ENCODE measurements at places on chromosomes 2 and 18.

DNA sequence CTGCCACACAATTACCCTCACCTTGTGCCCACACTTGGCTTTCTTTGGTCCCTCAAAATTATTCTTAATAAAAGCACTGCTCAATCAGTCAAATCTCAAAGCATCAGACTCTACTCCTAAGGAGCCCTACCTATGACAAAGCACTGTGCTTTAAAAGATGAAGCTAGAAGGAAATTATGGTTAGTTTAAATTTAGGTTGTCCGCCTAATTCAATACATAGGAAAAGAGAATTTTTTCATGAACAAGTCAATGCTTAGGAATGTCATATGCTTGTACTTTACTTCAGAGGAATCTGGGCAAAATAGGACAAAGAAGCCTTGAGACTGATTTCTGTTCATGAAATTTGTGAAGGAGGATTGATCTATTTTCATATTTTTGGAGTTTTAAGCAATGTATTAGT lies 726.4 kb upstream of the CDH2 start:
- no peak for DNase-seq

DNA sequence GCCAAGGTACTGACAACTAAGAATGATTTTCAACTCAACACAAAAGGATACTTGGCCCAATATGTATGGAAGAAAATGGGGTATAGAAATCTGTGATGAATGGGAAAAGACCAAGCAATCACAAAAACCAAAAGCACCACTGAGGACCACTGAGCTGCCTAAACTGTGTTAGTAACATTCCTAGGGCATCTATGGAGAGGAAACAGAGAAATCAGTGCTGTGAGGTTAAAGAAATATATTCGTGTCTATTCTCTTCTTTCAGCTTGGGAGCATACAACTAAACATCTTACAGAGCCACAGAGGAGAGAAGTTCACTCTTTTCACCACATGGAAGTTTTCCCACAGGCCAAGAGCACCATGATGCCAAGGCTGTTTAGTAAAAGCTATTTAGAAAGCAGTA lies 47.3 kb upstream of the CALCRL start:
- no peak for DNase-seq

GRCh38 chr18:28412521-28412920 lies 235.6 kb upstream of the CDH2 start:
- no peak for DNase-seq

DNA sequence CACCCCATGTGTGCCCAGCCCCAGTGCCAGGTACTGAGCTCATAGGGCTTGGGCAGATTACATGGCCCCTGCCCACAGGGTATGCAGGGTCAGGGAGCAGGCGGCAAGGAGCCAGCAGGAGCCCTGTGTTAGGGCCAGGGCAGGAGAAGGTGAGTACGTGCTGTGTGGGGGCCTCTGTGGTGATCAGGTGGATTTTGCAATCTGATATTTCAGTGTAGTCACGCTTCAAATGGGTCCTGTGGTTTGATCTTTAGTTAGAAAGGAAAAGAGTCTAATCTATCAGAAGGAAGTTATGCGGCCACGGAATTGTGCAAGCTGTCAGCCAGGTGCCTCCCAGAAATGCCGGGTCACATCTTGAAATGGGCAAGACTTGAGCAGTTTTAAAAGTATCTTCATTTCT lies 13.9 kb downstream of the UBE2F start:
- DNase-seq = no peak

DNA sequence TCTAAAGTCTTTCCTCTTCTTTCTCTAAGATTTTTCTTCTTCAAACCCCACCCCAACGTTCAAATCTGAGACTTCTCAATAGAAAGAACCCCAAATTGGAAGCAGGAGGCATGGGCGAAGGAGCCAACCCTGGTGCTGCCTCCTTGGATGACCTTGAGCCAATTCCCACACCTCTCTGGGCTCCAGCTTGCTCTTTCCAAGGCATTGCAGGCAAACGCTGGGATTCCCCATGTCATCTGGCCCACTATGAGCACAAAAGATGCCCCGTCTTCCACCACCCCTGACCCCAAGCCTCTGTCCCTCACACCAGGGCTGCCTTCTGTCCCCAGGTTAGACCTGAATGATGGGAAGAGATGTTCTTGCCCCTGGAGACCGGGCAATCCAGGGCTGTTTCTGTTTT lies 57.0 kb downstream of the TTC32 start:
- no peak for DNase-seq

DNA sequence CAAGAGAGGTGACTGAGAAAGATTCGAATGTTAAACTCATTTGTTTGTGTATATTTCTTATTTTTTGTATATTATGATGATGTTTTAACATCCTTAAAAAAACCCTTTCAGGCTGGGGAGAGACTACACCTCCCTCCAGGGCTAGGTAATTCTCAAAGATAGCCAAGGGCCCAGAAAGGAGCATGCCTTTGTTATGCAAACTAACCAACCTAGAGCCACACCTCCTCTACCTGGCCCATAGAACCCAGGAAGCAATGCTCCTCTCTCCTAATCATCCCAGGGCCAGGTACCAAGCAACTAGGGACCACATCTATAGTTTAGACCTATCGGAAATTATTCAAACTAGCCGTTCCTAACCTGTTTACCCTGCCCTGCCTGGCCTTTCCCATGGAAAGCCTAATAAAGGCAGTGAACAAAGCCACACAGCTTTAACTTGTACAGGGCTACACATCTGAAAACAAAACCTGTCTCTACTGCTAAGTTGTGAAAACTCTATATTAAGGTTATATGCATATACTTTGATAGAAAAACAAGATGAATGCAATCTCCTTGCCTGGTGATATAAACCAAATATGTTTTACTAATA lies 79.7 kb downstream of the COLEC12 start:
- no peak for DNase-seq

GRCh38 chr2:33136056-33136455 lies 189.3 kb downstream of the LTBP1 start:
- DNase-seq = no peak

DNA sequence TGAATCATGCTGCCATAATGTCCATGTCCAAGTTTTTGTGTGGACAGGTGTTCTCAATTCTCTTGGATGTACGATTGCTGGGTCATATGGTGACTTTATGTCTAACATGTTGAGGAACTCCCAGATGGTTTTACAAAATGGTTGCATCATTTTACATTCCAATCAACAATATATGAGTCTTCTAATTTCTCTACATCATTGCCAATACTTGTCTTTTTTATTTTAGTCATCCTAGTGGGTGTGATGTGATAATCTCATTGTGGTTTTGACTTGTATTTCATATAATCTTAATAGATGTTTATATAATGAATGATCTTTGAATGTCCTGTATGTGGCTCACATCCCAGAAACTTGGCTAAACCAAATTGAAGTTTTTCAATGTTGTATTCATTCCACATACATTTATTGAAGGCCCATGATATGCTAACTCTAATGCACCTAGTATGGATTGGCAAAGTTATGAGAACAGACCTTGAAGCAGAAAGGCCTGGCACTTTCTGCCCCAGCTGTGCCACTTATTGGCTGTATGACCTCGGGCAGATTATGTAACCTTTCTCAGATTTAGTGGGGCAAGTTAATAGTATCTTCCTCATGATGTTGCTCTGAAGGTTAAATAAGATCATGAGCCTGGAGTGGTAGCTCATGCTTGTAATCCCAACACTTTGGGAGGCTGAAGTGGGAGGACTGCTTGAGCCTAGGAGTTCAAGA lies 205.4 kb downstream of the RAB3GAP1 start:
- no peak for DNase-seq

DNA sequence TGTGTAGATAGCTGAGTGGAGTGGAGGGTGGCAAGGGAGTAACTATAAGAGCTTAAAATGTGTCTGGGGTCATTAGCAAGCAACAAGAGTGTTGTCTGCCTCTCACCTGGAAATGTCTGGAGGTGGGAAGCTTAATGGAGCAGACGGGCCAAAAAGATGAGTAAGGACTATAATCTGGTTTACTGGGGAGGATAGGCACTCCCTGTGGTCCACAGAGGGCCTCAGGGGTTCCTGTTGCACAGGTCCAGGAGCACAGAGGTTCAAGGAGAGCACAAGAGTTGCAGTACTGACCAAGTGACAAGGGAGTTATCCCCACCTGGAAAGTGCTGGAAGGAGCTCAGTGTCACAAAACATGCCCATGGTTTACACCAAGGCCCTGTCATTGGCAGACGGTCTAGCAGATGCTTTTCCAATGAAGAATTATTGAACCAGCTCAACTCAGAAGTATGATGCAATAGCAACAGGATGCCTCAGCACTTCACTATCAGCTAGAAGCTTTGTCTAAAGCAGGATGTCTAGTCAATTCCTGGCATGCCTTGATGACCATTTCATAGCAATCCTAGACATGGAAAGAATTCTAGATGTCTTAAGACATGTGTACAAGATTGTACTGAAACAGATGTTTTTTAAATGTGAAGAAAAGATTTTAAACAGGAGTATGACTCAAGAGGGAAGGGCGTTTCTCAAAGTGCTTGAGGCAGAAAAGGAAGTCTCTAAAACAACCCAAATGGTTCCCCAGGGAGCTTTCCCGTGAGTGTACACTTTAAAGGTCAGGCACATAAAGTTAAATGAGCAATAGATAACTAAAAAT lies 62.9 kb upstream of the SERPINE2 start:
- no peak for DNase-seq

DNA sequence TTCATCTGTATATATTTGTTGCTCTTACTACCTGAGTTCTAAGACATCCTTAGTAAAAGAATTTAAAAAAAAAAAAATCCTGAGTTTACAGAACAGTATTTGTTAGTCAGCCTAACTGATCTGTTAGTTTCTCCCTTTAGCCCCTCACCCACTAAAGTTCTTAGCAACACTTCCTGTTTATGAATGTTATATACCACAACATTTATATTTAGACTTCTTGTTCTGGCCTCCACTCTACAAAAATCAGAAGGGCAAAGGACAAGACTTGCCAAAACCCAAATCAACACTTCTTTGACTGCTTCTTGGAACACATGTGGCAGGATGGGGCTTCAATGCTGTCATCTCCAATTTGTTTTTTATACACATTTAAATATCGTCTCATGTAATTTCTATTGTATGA lies 71.1 kb downstream of the MGAT5 start:
- no peak for DNase-seq

DNA sequence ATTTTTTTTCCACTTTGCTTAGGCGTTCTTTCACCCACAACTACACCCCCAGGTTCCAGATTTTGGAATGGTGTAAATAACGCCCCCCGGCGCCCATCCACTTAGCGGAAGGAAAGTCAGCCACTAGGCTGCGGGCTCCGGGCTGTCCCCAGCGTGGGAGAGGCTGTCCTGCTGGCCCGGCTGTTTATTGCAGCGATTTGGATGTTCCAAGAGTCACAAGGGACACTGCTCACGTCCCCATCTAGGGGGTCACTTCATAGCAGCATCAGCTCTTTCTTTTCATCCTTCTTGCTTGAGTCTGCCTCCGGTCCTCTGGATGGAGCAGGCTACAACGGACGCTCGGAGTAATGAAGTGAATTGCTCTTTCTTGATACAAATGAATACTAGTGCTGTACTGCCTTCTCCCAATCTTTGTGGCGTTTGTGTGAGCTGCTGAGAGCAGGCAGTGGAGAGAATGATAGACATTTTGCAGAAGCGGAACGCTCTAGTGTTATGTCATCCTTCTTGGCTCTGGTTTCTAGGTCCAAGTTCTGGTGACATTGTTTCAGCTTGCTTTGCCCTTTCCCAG lies 50.7 kb upstream of the PAIP2B start:
- peak; percentile 27 for DNase-seq

- no peak for DNase-seq
These were observed 4.5 kb upstream of the PUM2 start for GRCh38 chr2:20355131-20355530.

GRCh38 chr2:45469314-45470099 lies 141.6 kb downstream of the SRBD1 start:
- no peak for DNase-seq

DNA sequence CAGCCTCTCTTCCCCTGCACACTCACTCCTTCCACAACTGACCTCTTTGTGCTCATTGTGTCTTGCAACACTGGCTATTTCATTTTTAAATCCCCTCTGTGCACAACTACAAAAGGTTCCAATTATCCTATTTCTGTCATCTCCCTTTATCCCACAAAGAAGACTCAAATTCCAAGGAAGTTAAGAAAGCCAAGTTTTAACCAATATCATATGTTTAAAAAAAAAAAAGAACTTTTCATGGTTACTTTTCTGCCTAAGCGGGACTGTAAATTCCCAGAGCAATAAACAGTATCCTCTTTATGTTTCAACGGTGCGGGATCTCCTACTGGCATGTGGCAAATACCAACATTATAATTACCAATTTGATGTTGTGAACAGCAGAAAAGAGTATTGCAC lies 83.8 kb downstream of the DOCK10 start:
- DNase-seq = no peak

GRCh38 chr18:36511791-36512352 lies 214.4 kb downstream of the FHOD3 start:
- no peak for DNase-seq

GRCh38 chr18:46761059-46761769 lies 4.4 kb upstream of the ST8SIA5 start:
- DNase-seq = no peak

- DNase-seq = peak; percentile 61
These were observed 18.7 kb upstream of the CCDC102B start for GRCh38 chr18:68779169-68779568.

GRCh38 chr2:3398857-3399256 lies 19.4 kb downstream of the TRAPPC12 start:
- DNase-seq = no peak

DNA sequence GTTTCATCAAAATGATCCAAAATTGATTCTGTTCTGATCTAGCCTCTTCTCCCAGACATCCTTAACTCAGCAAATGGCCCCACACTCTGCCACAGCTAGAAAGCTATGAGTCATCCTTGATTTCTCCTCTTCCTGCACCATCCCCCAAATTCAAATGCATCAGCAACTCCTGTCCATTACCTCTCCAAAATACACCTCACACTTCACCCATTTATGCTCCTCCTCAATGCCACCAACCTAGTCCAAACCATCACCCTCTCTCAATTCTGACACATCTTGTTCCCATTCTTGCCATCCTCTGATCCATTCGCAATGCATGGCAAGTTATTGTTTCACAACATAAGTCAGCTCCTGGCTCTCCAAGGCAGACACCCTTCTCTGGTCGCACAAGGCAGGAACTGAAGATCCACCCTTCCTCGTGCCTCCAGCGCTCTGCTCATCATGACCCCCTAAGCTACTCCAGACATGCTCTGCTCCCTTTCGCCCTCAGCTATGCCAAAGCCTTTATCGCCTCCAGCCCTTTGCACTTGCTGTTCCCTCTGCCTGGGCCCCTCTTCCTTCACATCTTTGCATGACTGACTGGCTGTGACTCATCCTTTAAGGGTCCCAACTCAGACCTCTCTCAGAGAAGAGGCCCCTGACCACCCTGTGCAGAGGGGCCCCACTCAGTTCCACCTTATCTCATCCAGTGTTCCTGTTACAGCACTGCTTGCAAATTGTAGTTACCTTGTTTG lies 83.6 kb downstream of the MREG start:
- DNase-seq = no peak

DNA sequence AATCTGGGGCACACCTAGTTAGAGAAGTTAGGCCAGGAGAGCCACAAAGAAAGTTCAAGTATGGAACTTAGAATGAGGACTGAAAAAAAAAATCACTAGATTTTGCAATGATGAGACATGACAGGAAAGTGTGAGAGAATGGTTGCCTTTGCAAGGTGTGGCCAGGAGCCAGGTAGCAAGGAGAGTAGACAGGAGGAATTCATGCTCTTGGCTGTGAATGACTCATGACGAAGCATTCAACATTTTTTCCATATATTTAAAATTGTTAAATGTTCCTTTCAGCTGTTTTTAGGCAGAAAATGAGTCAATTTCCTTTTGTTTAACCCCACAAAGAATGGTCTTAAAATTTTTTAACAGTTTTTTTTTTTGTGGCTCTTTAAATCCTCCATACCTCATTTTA lies 636.9 kb downstream of the PLCL1 start:
- no peak for DNase-seq

- DNase-seq = no peak
These were observed 18.9 kb downstream of the ADI1 start for GRCh38 chr2:3500326-3500899.

GRCh38 chr2:50564766-50565165 lies 467.2 kb downstream of the NRXN1 start:
- DNase-seq = no peak

Data from HL-60 (cell line).